CD8-positive, alpha-beta memory T cell (primary cell): ENCODE measurements at places on chromosomes 2 and 18. TPM values are rescaled to one million over a fixed set of nuclear protein-coding genes. Genes with fewer than 3 reads are reported as not detected.

Gene TBR1
- total RNA-seq = not detected

Gene MLPH
- not detected for total RNA-seq

Gene DQX1
- 0.83 TPM for total RNA-seq

Gene NOL4
- total RNA-seq = not detected

Gene EML6
- 1.3 TPM for total RNA-seq

Gene GPN1
- total RNA-seq = 67.3 TPM

Gene MAP3K2
- total RNA-seq = 57.7 TPM

Gene NEB
- 0.29 TPM for total RNA-seq

Gene SPATA3
- total RNA-seq = 0.24 TPM

Gene LINC00305
- not detected for total RNA-seq

DNA sequence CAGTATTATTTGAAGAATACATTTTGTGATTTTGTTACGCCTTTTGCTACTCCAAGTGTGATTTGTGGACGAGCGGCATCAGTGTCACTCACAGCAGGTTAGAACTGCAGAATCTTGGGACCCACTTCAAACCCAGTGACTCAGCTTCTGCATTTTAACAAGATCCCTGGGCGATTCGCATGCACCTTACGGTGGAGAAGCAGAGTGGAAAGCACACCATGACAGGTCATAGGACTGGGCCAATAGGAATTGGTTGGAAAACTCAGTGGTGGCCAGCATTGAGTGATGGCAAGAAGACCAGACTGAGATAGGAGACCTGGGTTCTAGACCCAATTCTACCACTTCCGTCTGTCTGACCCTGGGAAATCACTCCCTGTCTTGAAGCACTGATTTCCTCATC, 26.3 kb downstream of the CTLA4 start:
- no peak for DNase-seq

- DNase-seq = no peak
Observed at GRCh38 chr2:7191932-7192331, 274.7 kb downstream of the RNF144A start.

- no peak for DNase-seq
Observed at GRCh38 chr2:136126421-136126926, 8.5 kb upstream of the CXCR4 start.

DNA sequence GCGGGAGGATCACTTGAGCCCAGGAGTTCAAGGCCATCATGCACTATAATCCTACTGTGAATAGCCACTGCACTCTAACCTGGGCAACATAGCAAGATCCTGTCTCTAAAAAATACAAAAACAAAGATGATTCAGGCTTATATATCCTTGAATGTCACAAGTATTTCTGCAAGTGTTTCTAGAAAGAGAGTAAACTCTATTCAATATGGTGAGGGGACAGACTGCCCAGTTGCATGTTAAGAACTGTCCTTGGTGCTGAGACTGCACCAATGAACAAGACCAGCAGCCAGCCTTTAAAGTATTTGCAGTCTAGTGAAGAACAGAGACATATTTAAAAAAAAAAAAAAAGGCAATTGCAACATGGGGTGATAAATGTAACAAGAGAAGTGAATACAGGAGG, 16.4 kb downstream of the MAP3K19 start:
- DNase-seq = no peak

- DNase-seq = no peak
Observed at GRCh38 chr2:221377066-221377465, 195.0 kb downstream of the EPHA4 start.

GRCh38 chr2:206480161-206480560, 36.8 kb downstream of the ADAM23 start:
- DNase-seq = no peak

DNA sequence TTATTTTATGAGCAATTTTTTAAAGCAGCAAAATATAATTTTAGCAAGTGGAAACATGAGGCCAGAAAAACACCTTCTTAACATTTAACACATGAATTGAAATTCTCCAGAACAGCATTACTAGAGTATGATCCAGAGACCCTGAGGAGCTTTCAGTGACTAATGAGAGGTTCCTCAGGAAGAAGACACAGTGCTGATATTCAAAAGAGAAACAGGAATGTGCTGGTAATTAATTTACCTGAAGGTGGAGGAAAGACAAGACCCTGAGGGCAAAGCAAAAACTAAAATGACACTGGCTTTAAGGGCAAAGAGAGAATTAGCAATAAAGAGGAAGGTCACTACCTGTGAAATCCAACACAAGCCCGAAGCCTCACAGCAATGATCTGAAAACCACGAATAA, 97.0 kb downstream of the CDH2 start:
- no peak for DNase-seq

DNA sequence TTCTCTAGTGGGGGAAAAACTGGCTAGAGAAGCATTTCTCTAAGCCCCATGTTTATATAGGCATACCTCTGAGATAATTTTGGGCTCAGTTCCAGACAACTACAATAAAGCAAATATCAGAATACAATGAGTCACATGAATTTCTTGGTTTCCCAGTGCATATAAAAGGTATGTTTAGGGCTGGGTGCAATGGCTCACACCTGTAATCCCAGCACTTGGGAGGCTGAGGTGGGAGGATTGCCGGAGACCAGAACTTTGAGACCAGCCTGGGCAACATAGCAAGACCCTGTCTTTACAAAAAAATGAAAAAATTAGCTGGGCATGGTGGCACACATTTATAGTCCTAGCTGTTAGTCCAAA, 22.2 kb downstream of the TSN start:
- DNase-seq = no peak

- no peak for DNase-seq
Observed at GRCh38 chr2:60064687-60065389, 488.6 kb downstream of the BCL11A start.

- DNase-seq = peak; percentile 64
Observed at GRCh38 chr2:241272303-241273209, 42.9 kb downstream of the HDLBP start.

GRCh38 chr2:179037807-179038206, 12.1 kb downstream of the CCDC141 start:
- no peak for DNase-seq

- DNase-seq = no peak
Observed at GRCh38 chr18:10131460-10132395, 217.9 kb downstream of the VAPA start.

GRCh38 chr2:64325477-64325851, 128.5 kb upstream of the LGALSL start:
- DNase-seq = no peak

DNA sequence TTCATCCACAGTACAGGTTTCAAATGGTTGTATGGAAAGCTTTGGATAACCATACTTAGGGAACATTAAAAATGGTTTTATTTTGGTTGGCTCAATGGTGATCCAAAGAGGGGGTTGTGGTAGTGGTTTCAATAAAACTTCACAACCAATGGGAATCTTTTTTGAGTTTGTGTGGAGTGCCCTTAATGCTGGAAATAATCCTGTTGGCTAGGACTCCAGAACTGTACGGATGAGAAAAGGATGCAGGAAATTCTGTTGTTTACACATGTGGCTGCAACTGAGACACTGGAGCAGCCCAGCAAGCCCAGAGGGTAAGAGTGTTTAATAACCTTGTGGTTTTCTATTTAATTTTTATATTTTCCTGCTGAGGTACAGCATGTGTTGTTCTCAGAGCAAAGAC, at the start of gene CCDC102B:
Gene CCDC102B (plus strand): TSS at position 210 of the 400 bp plus-strand sequence. CDS start 38,684 bp downstream, outside the sequence.
- no peak for DNase-seq

- no peak for DNase-seq
Observed at GRCh38 chr18:42305869-42306593, 351.0 kb downstream of the PIK3C3 start.
